ENCODE measurements at places on chromosomes 11 and 22. TPM values are rescaled to one million over a fixed set of nuclear protein-coding genes. Genes with fewer than 3 reads are reported as not detected.

- H3K27me3 ChIP-seq: peaks cover 29% of the 10 kb centered on the region
- no peak for DNase-seq
- no peak overlapping the region for H3K27ac ChIP-seq
- peaks cover 7% of the 10 kb centered on the region for H3K36me3 ChIP-seq
- no peaks in the 10 kb centered on the region for H3K4me1 ChIP-seq
- H3K4me3 ChIP-seq: no peak overlapping the region
Observed at GRCh38 chr11:71355281-71355680, 92.9 kb downstream of the DHCR7 start.

DNA sequence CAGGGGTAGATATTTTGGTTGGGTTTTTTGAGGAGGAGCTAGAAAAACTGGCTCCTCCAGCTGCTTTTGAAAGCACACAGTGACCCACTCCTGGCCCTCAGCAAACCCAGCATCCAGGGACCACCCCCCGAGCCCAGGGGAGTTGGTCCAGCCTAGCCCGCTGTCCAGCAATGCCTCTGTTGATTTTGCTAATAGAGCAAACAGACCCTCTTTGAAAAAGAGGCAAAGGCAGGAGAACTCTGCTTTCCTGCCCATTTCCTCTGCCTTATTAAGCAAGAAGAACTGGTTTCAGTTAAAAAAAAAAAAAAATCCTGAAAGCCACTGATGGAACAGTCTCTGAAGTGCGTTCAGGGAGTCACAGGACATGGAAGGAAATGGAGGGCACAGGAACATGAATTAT is 25.3 kb downstream of the ABTB2 start:
- DNase-seq: no peak
- H3K4me1 ChIP-seq: no peaks in the 10 kb centered on the region
- H3K27ac ChIP-seq: no peak overlapping the region

GRCh38 chr11:110777775-110778174 is 65.5 kb upstream of the ARHGAP20 start:
- H3K27me3 ChIP-seq: no peaks in the 10 kb centered on the region
- H3K4me3 ChIP-seq: no peak overlapping the region
- peak; percentile 1 for DNase-seq
- H3K36me3 ChIP-seq: no peaks in the 10 kb centered on the region
- peak overlapping the region; percentile 5 for H3K27ac ChIP-seq
- H3K4me1 ChIP-seq: peaks cover 7% of the 10 kb centered on the region

DNA sequence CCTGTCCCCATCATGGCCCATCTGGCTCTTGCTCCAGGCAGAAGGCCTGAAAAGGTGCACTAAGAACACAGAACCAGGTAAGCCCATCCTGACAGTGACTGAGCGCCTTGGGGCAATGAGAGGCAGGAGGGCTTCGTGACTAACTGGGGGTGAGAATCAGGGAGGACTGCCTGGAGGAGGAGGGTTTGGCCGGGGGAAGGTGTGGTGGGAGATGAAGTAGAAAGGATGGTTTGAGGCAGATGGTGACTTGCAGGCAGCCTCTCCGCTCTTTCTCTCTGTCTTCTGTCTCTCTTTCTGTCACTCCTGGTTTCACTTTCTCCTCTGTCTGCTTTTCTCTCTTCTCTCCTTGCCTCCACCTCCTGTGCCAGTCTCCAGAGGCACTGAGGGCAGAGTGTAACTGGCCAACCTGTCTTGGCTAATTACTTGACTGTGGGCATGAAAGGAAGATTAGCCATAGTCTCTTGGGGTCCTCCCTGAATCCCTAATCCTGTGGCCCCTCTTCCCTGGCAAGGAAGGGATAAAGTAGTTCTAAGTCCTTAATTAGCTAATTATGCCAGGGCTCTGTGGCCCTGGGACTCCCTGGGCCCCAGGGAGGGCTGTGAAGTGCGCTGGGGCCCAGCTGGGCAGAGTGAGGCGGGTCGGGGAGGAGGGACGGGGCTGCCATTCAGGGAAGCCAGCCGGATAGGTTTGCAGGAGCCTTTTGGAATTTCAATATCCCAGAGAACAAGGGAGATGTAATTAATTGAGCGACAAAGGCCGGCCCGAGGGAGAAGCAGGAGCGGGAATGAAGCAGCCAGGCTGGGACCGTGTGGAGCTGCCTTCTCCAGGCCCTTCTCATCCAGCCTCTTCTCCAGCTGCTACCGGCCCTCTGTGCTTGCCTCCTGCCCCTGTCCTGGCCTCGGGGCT is 61.1 kb downstream of the CACNA1I start:
- peaks cover 43% of the 10 kb centered on the region for H3K27me3 ChIP-seq
- no peak overlapping the region for H3K4me3 ChIP-seq
- no peaks in the 10 kb centered on the region for H3K36me3 ChIP-seq
- H3K27ac ChIP-seq: no peak overlapping the region

DNA sequence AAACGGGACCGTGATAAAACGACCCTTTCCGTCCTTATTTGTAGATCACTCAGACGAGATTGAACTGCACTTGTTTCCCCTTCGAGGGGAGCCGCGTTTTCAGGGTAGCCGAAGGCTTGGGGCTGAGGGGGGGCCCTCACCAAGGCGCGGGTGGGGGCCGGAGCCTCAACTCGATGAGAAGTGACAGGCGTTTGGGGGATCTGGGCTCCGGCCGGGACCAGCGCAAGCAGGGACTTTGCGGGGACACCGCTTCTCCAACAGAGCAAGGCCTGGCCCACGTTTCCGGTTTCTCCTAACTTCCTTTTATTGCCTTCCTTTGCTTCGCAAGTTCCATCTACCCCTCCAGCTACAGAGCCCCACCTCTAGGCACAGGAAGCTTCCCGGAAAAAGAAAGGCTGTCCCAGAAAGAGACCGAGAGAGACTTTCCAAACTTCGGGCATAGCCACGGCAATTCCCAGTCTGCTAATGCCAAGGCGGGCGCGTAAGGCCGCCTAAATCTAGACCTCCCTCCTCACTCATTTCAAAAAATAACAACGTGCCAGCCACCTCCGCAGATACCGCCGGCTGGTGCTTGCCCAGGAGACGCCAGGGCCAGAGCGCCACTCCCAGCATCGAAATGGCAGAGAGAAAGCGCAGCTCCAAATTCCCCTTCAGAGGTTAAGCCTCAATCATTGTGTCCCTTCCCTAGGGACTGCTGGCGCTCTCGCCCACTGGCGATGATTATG is 6.6 kb downstream of the PAX6 start:
- H3K4me1 ChIP-seq: peaks cover 36% of the 10 kb centered on the region
- peak overlapping the region; percentile 91 for H3K27ac ChIP-seq
- peak overlapping the region; percentile 30 for H3K4me3 ChIP-seq

The HORMAD2 gene
- polyA plus RNA-seq: not detected

The BACE1-AS gene
- polyA plus RNA-seq: 1.2 TPM

Measured in naive B cell (primary cell).